Right ventricle myocardium superior (tissue), 1 donor: ENCODE measurements at places on chromosomes 7 and 10. TPM values are rescaled to one million over a fixed set of nuclear protein-coding genes. Genes with fewer than 3 reads are reported as not detected.

DNA sequence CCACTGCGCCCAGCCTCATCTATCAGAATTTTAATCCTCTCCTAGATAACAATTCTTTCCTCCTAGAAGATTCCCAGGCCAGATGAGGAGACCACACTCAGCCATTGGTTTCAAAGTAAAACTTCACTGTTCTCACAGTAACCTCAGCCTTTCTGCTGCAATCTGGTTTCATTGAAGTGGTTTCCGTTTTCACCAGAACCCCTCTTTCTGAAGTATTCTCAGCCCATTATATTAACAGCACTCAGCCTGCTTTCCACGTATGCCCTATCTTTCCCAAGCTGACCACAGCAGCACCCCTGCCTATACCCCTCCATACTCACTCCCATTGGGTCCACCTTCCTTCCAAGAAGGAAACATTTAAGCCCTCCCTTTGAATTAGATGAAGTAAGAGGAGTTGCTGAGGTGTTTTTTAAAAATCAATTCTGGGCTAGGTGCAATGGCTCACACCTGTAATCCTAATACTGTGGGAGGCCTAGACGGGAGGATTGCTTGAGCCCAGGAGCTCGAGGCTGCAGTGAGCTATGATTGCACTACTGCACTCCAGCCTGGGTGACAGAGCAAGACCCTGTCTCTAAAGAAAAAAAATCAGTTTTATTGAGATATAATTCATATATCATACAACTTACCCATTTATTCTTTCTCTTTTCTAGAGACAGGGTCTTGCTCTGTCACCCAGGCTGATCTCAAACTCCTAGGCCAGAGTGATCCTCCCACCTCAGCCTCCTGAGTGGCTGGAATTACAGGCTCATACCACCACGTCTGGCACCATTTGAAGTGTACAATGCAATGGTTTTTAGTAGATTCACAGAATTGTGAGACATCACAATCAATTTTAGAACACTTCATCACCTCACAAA lies 11.3 kb downstream of the PLAU start:
- DNase-seq, result no peak

DNA sequence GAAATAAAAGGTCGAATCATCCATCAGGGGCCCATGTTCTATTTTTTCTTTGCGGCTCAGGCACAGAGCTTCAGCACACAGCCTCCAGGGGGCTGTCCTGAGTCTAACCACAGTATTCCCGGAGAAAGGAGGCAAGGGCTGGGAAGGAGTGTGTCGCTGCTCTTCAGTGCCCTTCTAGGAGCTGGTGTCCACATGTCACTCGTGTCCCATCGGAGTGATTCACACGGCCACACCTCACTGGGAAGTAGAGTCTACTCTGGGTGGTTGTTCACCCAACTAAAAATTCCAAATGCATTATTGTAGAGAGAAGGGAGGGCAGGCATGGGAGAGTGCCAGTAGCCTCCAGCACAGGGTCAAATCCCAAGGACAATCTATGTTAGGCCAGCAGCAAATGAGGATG lies 114.8 kb upstream of the LANCL2 start:
- DNase-seq, result no peak

Gene LLCFC1
- total RNA-seq, result not detected

GRCh38 chr10:127889605-127890195 lies 3.0 kb downstream of the CLRN3 start:
- DNase-seq, result no peak

DNA sequence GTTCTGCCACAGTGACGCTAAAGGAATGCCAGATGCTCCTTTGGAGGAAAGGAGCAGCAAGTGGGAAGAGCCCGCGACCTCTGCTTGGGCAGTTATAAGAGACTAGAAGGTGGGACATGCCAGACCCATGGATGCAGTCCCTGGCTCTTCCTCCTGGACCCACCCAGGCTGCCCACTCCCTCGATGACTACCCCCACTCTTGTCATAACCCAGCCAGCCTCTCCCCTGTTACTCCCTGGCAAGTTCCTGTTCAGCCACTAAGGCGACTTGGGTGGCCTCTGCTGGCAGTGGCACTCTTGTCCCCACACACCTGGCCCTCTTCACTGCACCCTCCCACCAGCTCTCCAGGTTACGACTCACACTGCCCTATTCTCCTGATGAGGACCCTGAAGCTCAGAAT lies 33.5 kb downstream of the COL13A1 start:
- no peak for DNase-seq

Gene EPDR1
- 49.1 TPM for total RNA-seq

Gene PHKG1
- 31.3 TPM for total RNA-seq

DNA sequence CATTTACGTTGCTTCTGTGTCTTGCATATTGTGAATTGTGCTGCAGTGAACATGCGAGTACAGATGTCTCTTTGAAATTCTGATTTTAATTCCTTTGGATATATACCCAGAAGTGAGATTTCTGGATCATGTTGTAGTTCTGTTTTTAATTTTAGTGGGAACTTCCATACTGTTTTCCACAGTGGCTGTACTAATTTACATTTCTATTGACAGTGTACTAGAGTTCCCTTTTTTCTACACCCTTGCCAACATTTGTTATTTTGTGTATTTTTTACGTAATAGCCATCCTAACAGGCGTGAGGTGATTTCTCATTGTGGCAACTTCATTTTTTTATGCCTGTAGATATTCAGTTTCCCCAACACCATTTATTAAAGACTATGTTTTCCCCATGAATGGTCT lies 144.7 kb upstream of the INHBA start:
- DNase-seq, result no peak

GRCh38 chr10:99537989-99538917 lies 5.5 kb downstream of the NKX2-3 start:
- DNase-seq, result no peak

Gene FAM25G
- total RNA-seq, result not detected

DNA sequence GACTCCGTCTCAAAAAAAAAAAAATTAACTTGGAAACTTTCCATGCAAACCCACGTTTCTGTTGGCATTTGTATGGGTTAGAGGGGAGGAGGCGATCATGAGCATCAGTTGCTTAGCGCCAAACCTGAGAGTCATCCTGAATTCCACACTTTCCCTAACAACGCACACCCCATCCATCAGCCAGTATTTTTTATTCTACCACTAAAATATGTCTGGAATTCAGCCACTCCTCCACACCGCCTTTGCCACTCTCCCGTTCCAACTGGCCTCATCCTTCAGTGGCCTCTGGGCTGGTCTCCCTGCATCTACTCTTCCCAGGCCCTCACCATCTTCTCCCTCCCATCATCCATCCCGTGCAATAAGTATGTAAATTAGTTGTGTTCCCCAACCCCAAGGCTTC lies 4.7 kb upstream of the LMBR1 start:
- DNase-seq, result no peak

GRCh38 chr7:157806711-157807110 lies 469.9 kb downstream of the DNAJB6 start:
- DNase-seq, result peak; percentile 33

- no peak for DNase-seq
These were observed 12.7 kb upstream of the TMEM273 start for GRCh38 chr10:49200854-49201253.

Gene FBXO24
- 0.35 TPM for total RNA-seq

Gene CYP3A4
- total RNA-seq, result 0.70 TPM

- DNase-seq, result no peak
These were observed 257.9 kb upstream of the AKR1E2 start for GRCh38 chr10:4568086-4568485.

DNA sequence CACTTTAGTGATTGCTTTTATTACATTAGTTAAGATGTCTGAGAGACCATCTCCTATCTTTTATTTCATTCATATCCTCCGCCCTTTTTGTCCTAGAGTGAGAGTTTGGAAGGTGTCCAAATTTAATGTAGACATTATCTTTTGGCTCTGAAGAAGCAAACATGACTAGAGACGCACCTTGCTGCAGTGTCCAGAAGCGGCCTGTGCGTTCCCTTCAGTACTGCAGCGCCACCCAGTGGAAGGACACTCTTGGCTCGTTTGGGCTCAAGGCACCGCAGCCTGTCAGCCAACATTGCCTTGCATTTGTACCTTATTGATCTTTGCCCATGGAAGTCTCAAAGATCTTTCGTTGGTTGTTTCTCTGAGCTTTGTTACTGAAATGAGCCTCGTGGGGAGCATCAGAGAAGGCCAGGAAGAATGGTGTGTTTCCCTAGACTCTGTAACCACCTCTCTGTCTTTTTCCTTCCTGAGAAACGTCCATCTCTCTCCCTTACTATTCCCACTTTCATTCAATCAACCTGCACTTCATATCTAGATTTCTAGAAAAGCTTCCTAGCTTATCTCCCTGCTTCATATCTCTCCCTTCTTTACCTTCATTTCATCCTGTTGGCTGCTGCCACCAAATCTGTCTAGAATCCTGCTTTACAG lies 10.4 kb upstream of the CLCN1 start:
- DNase-seq, result peak; percentile 85
